Right ventricle myocardium superior (tissue), 1 donor: ENCODE measurements at places on chromosomes 6 and 20. TPM values are rescaled to one million over a fixed set of nuclear protein-coding genes. Genes with fewer than 3 reads are reported as not detected.

GPSM3 gene
- 4.1 TPM for total RNA-seq

DNA sequence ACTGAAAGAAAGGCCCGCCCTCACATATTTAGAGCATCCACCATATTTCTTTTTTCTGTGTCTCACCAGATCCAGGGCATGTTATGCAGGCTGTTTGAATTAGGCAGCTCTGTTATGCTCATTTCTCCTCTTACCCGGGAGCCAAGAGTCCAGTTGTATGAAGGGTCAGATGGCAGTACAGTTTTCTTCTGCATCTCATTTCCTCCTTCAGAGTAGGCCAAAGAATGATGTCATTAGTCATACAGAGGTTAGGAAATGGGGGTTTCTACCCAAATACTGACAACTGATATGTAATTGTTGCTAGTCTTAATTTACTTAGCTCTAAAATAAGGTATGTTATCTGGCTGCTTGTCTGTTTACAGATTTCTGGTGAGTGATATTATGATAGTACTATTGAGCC lies 130.8 kb downstream of the SOBP start:
- DNase-seq: no peak

GRCh38 chr20:20690676-20691476 lies 21.6 kb downstream of the RALGAPA2 start:
- no peak for DNase-seq

DNA sequence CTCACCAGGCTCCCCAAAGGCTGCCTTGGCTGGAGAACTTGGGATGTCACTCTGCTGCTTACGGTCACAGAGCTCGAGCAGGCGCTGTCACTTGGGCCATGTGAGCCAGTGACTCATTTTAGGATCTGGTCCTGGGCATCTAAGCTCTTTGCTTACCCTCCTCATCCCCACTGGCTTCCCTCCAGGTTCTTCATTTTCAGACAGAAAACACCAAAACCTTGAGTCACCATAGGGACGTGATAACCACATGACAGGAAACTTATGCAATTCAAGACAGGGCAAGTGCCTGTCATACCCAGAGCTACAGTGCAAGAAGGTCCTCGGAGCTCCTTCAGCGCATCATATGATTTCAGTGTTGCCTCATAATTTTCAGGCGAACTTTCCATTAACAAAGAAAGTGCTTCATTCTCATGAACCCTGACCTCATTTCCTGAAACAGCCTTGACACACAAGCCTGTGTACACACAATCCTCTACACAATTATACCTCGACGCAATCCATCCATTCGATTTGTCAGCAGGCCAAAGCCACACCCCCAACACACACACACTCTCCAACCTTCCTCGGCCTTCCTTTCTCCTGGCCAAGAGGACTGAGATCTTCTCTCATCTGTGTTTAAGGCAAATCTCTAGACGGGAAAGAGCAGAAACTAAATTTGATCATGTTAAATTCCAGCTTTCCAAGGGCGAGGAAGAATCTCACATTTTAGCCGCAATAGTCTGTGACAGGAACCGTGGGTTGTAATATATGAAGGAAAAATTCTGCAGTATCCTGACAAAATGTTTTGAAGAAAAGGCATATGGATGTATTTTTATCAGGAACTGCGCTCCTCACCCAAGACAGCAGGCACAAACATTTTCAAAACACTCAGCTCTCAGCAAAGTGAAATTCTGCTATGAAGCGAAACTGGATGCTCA lies 25.3 kb downstream of the TBC1D7 start:
- DNase-seq: peak; percentile 66

GRCh38 chr6:122838060-122838780 lies 49.2 kb downstream of the SMPDL3A start:
- no peak for DNase-seq

GRM1 gene
- total RNA-seq: 2.2 TPM

DNA sequence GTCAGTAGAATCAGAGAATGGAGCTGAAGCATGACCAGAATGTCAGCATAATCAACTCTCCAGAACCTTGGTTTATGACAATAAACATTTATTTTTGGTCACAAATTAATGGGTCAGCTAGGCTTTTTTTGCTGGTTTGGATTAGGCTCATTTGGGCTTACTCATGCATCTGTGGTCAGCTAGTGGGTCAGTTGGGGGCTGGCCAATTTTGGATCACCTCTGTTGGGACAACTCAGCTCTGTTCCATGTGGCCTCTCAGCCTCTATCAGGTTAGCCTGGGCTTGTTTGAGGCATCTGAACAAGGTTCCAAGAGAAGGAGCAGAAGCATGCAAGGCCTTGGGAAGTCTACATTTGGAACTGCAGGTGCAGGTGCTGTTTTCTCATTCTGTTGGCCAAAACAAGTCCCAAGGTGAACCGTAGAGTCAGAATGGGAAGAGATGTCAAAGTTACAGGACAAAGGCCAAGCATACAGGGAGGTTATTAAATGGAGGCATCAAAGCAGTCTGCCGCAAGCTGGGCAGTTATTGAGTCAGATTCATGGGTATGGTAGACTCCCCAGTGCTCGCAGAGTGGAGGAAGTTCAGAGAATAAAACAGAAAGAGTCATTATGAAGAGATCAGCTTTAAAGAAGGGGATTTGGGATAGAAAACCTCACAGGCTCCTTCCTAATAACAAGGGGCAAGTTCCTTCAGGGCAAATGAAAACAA lies 173.0 kb downstream of the PLCB4 start:
- DNase-seq: no peak

DNA sequence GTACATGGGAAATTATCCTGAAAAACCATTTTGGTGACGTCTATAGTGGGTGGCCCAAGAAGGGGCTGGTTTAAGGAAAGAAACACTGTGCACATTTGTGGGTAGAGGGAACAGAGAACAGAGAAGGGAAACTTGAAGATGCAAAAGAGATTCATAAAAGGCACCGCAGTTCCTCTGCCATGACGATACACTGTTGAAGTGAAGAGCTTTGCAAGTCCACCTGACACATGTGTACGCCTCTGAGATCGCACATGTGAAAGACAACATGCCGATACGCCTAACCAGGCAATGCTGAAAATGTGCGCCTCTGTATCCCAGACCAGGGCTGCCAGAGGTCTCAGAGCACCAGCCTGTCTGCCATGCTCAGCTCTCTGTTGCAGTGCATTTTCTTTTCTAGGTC lies 180.9 kb downstream of the KIF16B start:
- no peak for DNase-seq

HSPA1B gene
- total RNA-seq: 236 TPM

RAET1L gene
- total RNA-seq: not detected

PLA2G7 gene
- total RNA-seq: 0.27 TPM

- DNase-seq: no peak
Measured at GRCh38 chr20:9573335-9574151, 59.2 kb downstream of the LAMP5 start.

DNA sequence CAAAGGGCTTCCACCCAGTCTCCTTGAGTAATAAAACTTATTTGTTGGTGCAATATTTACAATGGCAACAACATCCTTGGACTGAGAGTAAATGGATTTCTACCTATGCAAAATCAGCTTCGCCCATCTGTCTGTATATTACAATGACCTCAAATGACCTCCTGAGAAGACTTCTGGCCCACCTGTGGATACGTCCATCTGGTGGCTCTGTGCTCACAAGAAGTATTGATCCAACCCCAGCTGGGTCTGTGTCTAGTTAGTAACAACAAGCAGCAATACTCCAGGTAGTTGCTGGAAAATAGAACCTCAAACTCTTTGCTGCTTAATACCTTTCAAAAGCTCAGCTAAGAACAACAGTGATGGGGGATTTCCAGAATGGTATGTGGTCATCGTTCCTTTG lies 34.7 kb upstream of the GSTA4 start:
- DNase-seq: no peak

DNA sequence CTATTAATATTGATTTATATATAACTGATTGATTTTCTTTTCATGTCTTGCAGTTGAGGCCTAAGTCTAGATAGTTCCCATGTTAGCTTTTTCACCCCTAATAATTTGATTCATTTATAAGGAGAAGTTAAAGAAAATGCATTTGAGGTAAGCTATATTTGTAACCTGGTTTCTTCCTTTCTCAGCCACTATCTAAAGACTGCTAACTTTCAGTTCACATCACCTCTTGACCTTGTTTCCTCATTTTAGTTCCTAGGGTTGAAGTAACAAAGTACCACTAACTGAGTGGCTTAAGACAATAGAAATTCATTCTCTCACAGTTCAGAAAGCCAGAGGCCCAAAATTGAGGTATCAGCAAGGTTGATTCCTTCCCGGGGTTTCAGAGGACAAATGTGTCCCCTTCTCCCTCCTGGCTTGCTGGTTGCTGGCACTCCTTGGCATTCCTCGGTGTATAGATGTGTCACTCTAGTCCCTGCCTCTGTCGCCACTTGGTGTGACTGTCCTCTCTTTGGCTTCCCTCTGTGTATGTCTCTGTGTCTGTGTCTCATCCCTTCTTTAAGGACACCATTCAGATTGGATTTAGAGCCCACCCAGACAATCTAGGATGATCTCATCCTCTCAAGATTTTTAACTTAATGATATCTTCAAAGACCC lies 55.9 kb upstream of the C20orf144 start:
- DNase-seq: no peak

DNA sequence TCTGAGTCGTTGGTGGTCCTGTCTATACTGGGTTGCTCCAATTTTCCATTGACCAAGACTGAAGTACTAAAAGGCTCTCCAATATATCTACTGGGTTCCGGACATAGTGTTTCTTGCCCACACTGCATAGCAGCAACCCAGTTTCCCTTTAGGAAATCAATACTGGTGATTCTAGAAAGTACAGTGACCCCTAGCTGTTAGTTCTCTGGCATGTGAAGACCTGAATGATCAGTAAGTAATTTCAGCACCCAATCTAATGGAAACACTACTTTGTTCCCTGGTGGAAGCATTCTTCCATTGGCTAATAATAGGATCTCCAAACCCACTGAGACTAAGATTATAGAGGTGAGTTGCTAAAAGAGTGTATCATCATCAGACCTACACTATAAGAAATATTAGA lies 40.8 kb upstream of the STMND1 start:
- no peak for DNase-seq

- DNase-seq: no peak
Measured at GRCh38 chr6:147509891-147510290, 1.4 kb downstream of the SAMD5 start.

DNA sequence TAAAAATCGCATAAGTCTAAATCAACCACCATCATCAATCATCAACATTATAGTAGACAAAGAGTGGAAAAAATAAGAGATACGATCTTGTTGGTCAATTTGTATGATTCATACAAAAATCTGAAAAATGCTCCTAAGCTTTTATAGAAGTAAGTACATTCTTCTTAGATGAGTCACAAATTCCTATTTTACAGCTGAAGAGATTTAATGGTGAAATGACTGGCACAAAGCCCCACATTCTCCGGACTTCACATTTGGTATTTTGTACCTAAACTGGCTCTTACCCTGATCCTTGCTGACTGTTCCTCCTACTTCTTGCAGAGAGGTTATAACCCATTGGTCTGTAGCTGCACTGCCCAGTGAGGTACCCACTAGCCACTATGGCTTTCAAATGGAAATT lies 29.9 kb upstream of the PREP start:
- no peak for DNase-seq

PPARD gene
- total RNA-seq: 12.8 TPM

CD24 gene
- total RNA-seq: 0.75 TPM

C2 gene
- total RNA-seq: 7.6 TPM

DNA sequence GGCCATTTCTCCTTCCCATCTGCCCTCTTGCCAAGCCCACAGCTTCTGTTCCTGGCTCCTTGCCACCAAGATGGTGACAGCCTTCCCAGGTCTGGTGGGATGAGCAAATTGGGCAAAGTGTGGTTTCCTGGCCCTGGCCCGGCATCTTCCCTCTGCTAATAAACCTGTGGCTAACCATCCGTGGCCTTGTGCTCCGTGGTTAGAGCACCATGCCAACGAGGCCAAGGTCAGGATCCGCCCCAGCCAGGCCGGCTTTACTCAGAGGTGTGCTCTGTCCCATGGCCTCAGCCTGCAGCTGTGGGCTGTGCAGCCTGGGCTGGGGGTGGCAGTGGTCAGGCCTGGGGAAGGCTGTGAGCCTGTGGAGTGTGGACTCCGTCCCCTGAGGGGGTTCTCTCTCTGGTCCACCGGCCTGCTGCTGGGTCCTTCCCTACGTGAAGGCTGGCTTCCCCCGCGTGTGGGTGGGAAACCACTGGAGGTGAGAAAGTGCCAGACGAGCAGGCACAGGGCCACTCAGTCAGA lies 117.4 kb downstream of the VEGFA start:
- DNase-seq: no peak

- peak; percentile 35 for DNase-seq
Measured at GRCh38 chr20:62829231-62830230, 12.7 kb downstream of the COL9A3 start.

GRCh38 chr6:13360671-13361540 lies 32.6 kb upstream of the TBC1D7 start:
- DNase-seq: peak; percentile 71

DUSP15 gene
- 2.5 TPM for total RNA-seq

GRCh38 chr6:159168536-159169192 lies 536 bp upstream of the FNDC1 start:
- DNase-seq: peak; percentile 74

- DNase-seq: no peak
Measured at GRCh38 chr20:47031821-47032220, 137.2 kb downstream of the EYA2 start.

NUDT3 gene
- 49.6 TPM for total RNA-seq

DNA sequence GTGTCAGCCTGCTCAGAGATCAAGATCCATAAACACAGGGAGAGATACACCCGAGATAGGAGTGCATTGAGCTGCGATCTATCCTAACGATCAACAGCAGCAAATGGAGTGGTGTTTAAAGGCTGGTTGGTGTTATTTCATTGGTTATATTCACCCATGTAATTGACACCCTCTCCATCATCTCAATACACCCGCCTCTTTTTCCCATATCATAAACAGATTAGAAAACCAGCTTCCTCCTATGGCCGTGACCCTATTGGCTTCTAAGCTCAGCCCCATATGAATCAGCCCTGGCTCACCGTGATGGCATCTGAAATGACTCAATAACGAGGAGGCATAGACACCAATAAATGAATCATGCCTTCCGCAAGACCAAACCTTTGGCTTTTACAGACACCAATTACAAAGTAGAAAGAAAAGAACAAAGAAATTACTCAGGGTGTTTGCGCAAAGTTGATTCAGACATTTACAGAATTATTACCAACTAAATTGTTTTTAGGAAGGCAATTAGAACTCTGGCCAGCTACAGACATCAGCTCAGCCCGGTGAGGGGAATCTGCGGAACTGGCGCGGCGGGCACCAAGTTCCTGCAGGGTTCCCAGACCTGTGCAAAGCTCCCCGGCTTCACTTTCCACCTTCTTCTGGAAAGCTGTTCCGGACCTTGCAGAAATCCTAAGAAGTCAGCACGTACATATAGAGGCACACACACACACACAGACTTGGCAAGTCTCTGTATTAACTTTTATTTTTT lies 11.5 kb downstream of the PMEPA1 start:
- DNase-seq: no peak

RBBP8NL gene
- not detected for total RNA-seq

GRCh38 chr20:62816884-62817873 lies at the start of gene COL9A3:
Gene COL9A3 (plus strand): TSS chr20:62817050. CDS start chr20:62817065, 15 bp downstream.
- DNase-seq: no peak

DNA sequence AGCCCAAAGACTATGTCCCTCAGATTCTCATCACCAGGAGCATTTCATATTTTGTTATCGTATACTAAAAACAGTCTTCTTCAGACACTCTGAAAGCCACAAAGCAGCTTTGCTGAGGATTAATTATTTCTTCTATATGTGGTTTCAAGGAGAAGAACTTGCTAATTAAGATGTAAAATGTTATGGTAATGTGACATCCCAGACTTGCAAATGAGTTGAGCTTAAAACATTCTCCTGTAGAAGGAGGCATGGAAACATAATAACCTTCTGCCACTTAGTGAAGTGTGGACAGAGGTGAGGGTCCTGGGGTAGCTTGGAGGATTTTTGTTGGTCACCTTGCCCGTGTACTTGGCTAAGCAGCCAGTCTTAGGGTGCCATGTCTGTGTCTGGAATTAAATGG lies 16.7 kb upstream of the MAPRE1 start:
- no peak for DNase-seq
